ENCODE measurements at places on chromosomes 13 and 19. TPM values are rescaled to one million over a fixed set of nuclear protein-coding genes. Genes with fewer than 3 reads are reported as not detected.

The CGB7 gene
- 1.4 TPM for total RNA-seq

The SIGLEC5 gene
- not detected for total RNA-seq

The CACNG7 gene
- total RNA-seq = not detected

The PSG3 gene
- not detected for total RNA-seq

The OXGR1 gene
- not detected for total RNA-seq

The FGF22 gene
- total RNA-seq = not detected

The CIRBP gene
- 181 TPM for total RNA-seq

The PSPN gene
- 2.4 TPM for total RNA-seq

The NRTN gene
- total RNA-seq = 0.68 TPM

The AMH gene
- 0.34 TPM for total RNA-seq

The SSBP4 gene
- 13.7 TPM for total RNA-seq

The DNAJC15 gene
- 10.6 TPM for total RNA-seq

The RFPL4AL1 gene
- not detected for total RNA-seq

The ICAM4 gene
- total RNA-seq = 5.8 TPM

The ERCC1 gene
- total RNA-seq = 36.2 TPM

The ZNF677 gene
- total RNA-seq = 19.1 TPM

The ZNF667 gene
- 2.7 TPM for total RNA-seq

The AKT1S1 gene
- total RNA-seq = 7.9 TPM

Measured in nasal cavity respiratory epithelium epithelial cell of viscerocranial mucosa (primary cell).